ENCODE measurements at places on chromosomes 7 and 10.

GRCh38 chr10:59242991-59243390 lies 66.5 kb downstream of the PHYHIPL start:
- no peak for DNase-seq

GRCh38 chr10:67141300-67141699 lies 215.5 kb downstream of the LRRTM3 start:
- no peak for DNase-seq

GRCh38 chr10:69677985-69678654 lies 48.1 kb downstream of the FAM241B start:
- no peak for DNase-seq

- DNase-seq: peak; percentile 58
Observed at GRCh38 chr10:48981310-48981907, 41.8 kb upstream of the LRRC18 start.

DNA sequence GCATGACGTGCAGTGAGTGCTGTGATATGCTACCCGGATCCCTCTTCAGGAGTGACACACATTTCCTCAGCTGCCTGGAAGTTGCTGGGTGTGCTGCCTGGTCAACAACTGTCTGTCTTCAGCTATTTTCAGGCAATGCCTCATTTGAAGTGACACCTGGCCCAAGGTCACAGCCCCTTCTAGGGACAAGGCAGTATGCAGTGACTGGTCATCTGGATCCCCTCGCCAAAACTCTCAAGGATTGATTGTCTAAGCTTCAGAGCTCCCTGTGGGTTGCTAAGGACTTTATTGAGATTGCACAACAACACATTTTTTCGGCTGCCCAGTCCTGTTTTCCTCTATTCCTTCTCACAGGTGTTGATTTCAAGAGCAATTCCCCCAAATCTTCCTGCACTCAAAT lies 108.8 kb downstream of the GNAI1 start:
- DNase-seq: no peak

GRCh38 chr10:54758791-54759190 lies 42.2 kb downstream of the PCDH15 start:
- DNase-seq: no peak

DNA sequence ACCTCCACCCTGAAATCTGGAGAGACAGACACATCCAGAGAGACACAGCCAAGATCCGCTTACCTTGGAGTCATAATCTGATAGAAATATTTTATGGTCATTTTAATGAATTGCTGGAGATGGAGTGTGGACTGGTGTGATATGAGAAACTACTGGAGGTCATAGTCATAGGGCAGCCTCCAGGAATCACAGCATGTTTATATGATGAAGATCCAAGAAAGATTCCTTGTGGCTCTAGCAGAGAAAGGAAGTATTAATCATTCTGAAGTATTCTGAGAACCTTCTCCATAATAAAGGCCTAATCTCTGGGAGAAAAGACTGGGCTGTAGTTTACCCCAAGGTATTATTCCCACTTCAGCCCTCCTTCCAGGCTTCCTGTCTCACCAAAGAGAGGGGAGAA lies 38.0 kb downstream of the POLR1F start:
- DNase-seq: no peak

DNA sequence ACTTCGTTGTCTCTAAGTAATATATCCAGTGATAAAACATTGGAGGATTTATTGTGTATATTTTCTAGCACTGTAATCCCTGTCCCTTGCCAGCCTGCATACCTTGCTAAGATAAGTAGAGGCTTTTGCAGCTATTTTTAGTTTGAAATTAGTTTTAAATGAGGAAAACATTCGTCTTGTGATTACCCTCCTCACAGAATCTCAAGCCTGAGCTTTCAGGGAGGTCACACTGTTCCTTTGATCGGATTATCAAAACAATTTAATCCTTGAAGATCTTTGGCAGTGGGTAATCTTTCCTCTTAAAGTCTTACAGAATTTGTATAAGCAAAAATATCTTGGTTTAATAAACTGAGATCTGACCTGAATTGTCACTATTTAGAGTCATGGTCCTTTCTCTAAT lies 897.0 kb upstream of the CELF2 start:
- no peak for DNase-seq

GRCh38 chr7:40468891-40469864 lies 334.4 kb downstream of the SUGCT start:
- no peak for DNase-seq

DNA sequence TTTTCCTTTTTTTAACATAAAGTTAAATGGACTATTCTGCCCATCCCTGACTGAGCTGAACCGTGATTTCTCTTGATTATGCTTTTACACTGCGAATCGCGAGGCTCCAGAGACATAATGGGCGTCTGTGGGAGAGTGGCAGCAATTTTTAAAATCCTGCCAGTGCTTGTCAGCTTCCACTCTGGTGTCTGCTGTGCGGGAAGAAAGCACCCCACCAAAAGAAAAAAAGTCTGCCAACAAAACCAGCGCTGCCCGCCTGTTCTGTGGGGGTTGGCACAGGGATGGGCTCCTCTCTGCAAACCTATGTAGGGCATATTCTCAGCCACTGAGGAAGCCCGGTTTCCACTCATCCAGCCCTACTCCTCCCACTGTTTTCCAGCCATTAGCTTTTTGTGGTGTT lies 592.3 kb upstream of the GALNT17 start:
- DNase-seq: no peak

DNA sequence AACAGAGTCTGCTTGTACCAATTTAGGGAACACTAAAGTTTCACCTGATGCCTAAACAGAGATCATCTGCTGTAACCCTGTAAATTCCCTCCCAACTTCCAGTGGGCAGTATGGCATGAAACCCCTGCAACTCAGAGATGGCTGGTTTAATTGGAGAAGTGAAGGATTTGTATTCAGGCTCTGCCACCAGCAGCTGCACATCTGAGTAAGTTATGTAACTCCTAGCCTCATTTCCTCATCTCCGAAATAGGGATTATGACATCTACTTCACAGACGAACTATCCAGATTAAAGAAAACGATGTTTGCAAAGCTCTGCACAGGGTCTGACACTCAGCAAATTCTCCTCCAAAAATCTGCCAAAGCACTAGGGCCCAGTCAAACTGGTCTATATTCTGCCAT lies 493.0 kb downstream of the KCNMA1 start:
- no peak for DNase-seq

DNA sequence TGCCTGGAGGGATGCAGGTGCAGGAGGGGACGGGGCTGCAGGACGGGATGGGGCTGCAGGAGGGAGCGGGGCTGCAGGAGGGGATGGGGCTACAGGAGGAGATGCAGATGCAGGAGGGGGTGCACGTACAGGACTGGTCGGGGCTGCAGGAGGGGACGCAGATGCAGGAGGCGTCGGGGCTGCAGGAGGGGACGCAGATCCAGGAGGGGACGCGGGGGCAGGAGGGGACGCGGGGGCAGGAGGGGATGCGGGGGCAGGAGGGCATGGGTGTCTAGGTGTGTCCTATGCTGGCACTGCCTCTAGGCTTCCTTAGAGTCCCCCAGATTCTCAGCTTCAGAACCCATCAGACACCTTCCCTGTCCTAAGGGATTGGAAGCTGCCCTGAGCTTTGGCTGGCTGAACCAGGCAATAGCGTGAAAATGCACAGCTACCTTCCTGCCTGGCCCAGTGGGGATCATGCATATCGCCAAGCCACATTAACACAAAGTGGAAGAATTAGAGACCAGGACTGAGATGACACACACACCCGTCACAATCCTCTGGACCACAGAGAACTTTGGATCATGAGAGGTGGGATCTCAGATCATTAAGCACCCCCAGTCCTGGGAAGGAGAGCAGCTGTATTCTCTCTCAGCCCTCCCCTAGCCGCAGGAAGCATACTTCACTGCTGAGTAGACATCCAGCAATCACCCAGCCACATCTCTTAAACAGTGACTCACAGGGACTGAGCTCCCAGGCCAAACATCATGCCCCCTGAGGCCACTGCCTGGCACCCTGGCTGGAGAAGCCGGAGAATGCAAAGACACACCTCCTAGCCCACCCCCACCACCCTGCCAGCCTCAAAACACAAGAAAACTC lies 67.3 kb downstream of the VWA2 start:
- DNase-seq: no peak

- no peak for DNase-seq
Observed at GRCh38 chr10:27643301-27643700, 102.3 kb downstream of the MKX start.

GRCh38 chr10:124453960-124454610 lies 4.2 kb upstream of the NKX1-2 start:
- DNase-seq: no peak

GRCh38 chr7:27239387-27240014 lies 3.1 kb upstream of the EVX1 start:
- DNase-seq: no peak

DNA sequence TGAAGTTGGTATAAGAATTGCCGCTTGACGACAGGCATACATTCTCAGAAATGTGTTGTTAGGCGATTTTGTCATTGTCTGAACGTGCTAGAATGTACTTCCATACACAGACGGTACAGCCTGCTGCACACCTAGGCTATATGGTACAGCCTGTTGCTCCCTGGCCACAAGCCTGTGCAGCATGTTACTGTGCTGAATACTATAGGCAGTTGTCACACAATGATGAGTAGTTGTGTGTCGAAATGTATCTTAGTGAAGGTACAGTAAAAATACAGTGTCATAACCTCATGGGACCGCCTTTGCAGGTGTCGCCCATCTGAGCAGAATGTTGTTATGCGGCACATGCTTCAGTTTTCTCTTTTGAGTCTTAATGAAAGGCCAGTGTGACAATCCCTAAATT lies 66.5 kb downstream of the SHH start:
- no peak for DNase-seq

GRCh38 chr10:18087355-18087754 lies 52.9 kb upstream of the CACNB2 start:
- no peak for DNase-seq

DNA sequence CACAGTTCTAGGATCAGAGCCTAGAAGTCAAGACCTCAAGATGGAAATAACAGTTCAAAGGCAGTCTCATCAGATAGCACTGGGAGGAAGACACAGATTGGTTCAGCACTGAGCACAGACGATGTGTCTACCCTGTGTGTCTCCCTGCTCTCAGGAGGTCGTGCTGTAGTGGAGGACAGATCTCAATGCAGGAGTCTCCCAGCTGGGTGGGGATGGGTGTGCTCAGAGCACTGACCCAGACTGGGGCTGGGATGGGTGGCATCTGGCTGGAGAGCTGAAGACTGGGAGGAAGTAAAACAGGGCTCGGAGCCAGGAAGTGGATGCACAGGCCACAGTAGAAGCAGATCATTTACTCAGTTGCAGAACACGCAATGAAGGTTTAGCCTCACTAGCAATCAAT lies 69.5 kb upstream of the GDF10 start:
- no peak for DNase-seq

DNA sequence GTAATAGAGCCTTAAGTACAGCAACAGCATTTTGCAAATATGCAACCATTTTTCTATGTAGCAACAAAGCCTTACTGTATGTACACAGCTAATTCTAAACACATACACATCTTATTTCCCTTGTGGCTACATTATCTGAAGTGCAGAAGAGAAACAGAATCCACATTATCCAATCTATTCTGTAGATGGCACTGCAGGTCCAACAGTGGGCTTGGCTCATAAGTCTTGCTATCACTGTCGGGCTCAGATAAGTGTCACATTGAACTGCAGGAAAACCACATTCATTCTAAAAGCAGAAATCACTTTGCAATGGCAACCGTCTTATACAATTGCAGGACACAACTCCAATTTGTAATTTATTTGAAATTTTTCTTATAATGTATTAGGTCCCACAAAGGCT lies 109.8 kb upstream of the NOBOX start:
- DNase-seq: peak; percentile 13

DNA sequence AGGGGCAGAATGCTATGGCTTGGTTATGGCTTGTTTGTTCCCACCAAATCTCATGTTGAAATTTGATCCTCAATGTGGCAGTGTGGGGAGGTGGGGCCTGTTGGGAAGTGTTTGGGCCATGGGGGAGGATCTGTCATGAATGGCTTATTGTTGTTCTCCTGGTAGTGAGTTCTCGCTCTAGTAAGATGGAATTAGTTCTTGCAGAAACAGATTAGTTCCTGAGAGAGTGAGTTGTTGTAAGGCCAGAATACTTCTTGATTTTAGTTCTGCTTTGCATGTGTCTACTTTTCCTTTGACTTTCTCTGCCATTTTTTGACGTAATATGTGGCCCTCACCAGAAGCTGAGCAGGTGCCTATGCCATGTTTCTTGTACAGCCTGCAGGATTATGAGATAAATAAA lies 188.2 kb downstream of the KIF20B start:
- DNase-seq: no peak

- DNase-seq: no peak
Observed at GRCh38 chr7:21986096-21986495, 40.4 kb upstream of the CDCA7L start.

- DNase-seq: no peak
Observed at GRCh38 chr7:141568227-141568626, 17.0 kb downstream of the AGK start.

DNA sequence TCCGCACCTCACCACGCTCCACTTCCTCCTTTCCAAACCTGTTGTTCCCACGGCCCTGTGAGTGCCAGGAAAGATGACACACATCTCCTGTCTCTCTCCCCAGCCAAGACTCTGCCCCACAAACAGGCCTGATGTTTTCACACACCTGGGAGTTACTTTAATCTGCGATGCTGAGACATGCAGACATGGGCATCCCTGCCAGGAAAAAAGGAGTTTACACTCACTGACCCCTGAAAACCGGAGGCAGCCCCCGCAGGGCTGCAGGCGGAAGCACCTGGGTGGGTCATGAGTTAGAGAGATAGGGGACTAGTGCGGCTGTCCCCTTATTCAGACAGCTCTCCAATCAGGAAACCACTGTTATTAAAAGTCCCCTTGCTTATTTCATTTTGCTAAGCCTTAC lies 106.4 kb upstream of the CARD11 start:
- no peak for DNase-seq

DNA sequence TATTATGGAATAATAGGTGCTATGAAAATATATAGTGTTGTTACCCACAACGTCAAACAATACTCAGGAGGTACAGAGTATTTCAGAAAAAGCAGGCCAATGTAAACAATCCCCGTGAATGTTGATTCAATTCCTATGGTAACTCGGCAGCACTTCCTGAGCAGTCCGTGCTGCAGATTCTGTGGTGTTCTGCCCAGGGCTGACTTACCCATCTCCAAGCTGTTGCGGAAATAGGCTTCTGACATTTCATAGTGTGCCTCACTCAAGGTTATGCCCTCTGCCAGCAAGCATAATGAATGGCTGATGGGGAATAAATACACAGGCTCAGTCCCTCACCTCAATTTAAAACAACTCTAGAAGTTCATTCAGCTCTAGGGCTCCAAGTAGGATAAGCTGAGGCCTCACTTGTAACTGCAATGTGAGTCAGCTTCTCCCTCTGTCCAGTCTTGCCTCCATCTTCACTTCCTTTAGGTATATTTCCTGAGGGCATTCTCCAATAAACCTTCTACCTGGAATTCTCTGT lies 177.6 kb downstream of the GNAI1 start:
- DNase-seq: peak; percentile 9

DNA sequence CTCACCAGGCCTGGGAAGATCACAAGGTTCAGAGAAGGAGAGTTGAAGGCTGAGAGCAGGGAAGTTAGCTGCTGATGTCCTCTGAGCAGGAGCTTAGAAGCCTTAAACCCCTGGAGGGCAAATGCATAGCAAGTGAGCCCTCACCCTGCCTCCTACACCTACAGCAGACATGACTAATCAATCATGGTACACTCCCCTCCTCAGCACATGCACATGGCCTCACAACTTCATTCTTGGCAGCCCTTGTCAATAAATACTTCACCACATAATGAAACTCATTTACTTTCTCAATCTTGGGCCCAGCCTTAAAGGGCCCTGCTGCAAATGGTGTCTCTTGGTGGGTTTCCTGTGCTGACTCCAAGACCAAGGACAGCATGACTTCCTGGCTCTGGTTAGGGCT lies 12.9 kb downstream of the MMRN2 start:
- DNase-seq: no peak

GRCh38 chr10:2852574-2853323 lies 214.6 kb upstream of the PFKP start:
- no peak for DNase-seq
